ENCODE measurements at places on chromosomes 7 and 10.

GRCh38 chr10:20059084-20059835 lies 243.0 kb downstream of the PLXDC2 start:
- no peak for DNase-seq

- DNase-seq, result no peak
These were observed 31.1 kb upstream of the YAE1 start for GRCh38 chr7:39535064-39535463.

DNA sequence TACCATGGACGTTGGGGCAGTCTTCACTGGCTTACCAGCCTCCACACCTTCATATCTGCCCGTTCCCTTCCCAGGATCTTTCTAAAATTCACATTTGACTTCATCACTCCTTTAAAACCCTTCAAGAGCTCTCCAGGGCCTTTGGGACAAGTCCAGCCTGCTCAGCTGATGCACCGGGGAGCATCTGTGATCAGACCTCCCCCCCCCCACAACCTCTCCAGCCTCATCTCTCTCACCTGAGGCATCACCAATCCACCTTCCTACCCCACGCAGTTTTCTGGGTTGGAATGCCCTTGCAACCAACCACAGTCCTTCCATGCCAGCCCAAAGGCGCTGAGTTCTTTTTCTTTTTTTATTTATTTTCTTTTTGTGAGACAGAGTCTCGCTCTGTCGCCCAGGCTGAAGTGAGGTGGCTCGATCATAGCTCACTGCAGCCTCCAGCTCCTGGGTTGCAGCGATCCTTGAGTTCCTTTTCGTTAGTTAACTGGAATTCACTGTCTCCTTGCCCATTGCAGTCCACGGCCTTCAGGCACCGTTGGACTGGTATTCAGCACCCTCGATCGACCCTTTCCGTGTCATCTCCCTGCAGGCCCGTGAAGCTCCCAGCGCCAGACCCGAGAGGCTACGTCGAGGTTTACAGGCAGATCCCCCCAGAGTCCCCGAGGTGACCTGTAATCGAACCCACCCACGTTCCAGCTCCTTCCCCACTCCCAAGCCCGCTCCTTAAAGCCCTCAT lies 654 bp downstream of the ALKBH4 start:
- DNase-seq, result no peak

GRCh38 chr10:63478564-63478963 lies 12.8 kb upstream of the JMJD1C start:
- no peak for DNase-seq

GRCh38 chr7:135747366-135747765 lies 1.2 kb downstream of the FAM180A start:
- DNase-seq, result no peak

DNA sequence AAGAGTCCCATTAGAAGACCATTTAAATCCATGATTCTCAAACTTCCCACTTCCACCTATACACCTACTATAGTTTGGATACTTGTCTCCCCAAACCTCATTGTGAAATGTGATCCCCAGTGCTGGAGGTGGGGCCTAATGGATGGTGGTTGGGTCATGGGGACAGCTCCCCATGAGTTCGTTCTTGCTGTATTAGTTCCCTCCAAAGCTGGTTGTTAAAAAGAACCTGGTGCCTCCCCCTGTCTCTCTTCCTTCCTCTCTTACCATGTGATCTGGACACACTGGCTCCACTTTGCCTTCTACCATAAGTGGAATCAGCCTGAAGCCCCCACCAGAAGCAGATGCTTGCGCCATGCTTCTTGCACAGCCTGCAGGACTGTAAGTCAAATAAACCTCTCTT lies 53.9 kb downstream of the WIPF3 start:
- DNase-seq, result no peak

GRCh38 chr7:66301737-66302136 lies 96.6 kb downstream of the TPST1 start:
- no peak for DNase-seq

DNA sequence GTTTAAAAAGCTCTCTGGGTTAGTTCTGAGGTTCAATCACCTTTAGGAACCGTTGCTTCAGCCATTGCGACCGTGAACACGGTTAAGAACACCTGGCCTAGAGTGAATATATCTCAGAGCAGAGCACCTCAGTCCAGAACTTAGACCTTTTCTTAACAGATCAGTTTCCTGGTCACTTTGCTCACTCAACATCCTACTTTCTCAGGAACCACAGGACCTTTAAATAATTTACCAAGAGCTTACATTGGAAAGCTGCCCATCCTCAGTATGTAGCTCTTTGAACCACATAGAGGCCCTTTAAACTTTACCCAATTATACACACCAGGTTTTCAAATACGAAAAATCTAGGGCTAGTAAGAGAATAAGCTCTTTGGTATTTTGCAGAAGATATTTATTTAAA lies 153.2 kb downstream of the NRBF2 start:
- DNase-seq, result no peak

DNA sequence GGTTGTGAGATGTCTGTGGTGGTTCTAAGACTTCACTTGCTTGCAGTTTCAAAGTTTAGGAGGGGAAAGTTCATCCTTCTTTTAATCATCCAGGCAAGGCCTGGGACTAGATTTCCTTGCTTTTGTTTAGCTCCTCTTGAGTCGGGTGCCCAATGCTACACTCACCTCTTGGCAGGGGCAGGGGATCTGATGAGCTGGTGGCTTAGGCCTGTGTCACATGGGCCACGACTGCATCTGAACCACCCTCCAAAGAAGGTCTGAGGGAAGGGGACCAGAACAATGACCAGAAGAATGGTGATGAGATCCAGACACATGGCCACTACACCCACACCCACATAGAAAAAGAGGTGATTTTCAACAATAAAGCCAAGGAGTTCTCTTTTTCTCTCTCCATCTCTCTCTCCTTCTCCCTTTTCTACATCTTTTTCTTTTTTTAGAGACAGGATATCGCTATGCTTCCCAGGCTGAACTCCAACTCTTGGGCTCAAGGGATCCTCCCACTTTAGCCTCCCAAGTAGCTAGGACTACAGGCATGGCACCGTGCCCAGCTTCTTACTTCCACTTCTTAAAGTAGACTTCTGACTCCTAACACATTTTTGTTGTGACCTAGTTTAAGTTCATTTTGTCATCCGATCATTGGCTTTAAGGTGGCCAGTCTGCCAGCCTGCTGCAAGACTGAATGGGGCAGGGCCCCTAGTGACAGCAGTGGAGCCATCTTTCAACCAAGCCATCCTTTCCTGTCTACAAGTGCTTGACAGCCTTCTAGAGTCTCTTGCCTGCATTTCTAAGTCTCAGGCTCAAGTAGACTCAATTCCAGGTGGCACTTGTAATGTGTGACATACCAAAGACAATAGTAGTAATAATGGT lies 350.9 kb downstream of the RNLS start:
- no peak for DNase-seq

GRCh38 chr10:131935260-131935659 lies 34.5 kb downstream of the PPP2R2D start:
- DNase-seq, result no peak

DNA sequence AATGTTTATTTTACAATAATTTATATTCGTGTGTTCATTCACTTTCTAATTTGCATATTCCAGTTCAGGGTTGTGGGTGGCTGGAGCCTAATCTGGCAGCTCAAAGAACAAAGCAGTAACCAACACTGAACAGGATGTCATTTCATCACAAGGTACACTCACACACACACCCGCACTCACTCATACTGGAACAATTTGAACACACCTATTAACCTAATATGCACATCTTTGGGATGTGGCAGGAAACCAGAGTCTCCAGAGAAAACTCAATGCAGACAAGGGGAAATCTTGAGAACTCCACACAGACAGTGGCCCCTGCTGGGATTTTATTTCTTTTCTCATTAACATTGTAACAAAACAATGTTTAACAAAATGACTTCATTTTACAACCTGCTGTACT lies 97.4 kb downstream of the TWIST1 start:
- no peak for DNase-seq

DNA sequence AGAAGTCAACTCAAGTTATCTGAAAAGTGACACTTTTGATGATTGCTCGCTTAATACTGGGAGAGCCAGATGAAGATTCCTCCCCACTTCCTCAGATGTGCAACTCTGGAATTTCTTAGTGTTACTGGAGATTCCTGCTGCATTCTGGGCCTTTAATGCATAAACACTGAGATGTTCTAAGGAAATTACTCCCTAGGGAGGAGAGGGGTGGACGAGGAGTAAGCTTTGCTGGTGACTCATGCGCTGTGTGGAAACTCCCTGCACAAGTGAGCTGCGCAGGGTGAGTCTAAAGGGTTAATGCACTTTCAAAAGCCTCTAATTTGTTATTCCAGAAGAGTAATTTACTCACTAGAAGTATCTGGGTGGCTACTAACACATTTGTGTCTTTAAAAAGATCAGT lies 46.3 kb downstream of the EGFR start:
- DNase-seq, result no peak

- DNase-seq, result no peak
These were observed 15.9 kb downstream of the MKI67 start for GRCh38 chr10:128110339-128110738.

- DNase-seq, result no peak
These were observed 122.9 kb upstream of the RET start for GRCh38 chr10:42953684-42954674.

DNA sequence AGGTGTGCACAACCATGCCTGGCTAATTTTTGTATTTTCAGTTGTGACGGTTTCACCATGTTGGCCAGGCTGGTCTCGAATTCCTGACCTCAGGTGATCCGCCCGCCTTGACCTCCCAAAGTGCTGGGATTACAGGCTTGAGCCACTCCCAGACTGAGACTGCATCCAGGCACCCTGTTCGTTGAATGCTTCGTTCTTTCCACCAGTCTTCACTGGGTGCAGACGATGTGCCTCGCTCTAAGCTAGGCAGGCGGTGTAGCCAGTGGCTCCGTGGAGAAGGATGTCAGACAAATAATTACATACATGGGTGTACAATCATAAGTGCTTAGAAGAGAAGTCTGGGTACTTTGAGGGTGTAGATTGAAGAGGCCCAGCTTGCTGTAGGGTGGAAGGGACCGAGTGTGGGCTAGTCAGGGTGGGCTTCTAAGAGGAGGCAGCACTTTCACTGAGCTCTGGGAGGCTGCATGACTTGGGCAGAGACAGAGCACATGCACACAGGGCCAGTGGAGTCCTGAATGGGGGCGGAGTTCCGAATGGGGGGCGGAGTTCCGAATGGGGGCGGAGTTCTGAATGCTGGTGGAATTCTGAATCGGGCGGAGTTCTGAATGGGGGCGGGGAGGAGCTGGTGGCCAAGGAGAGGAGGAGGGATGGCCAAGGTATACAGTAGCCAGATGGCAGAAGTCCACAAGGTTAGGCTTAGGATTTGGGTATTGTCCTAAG lies 74.3 kb downstream of the COL26A1 start:
- no peak for DNase-seq

DNA sequence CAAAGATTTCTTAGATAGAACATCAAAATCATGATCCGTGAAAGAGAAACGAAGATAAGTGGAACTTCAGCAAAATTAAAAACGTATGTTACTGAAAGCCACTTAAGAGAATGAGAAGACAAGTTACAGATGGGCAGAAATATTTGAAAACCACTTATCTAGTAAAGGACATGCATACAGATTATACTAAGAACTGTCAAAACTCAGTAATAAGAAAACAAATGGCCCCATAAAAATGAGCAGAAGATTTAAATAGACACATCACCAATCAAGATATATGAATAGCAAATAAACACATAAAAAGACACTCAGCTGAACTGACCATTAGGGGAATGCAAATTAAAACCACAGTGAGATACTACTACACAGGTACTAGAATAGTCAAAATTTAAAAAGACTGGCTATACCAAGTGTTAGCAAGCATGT lies 343.7 kb downstream of the PTEN start:
- DNase-seq, result no peak

Data from NCI-H187 (cell line).